ENCODE measurements at places on chromosomes 5 and 9.
A peak's percentile ranks its signal among the peaks of the same experiment; 100 is the strongest.

DNA sequence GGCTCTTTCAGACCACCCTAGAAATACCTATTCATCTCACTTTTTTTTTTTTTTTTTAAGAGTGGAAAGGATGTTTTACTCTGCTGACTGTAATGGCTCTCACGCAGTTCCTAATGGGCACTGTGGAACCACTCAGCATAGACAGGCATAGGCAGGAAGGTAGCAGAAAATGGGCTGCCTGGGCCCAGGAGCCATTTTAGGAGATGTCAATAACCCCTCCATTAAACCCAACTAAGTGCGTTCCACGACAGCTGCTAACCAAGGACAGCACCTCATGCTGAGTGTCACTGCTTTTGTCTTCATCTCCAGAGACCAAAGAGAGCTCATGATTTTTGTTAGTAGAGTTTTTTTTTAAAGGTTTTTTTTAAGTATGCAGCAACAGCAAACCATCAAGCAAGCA lies 15.3 kb downstream of the MAP1B start:
- no peak overlapping the region for H3K27ac ChIP-seq
- DNase-seq, result no peak
- H3K36me3 ChIP-seq, result peaks cover 17% of the 10 kb centered on the region
- H3K27me3 ChIP-seq, result no peaks in the 10 kb centered on the region

- no peaks in the 10 kb centered on the region for H3K27me3 ChIP-seq
- H3K4me3 ChIP-seq, result peak overlapping the region; percentile 63
- H3K4me1 ChIP-seq, result peaks cover 48% of the 10 kb centered on the region
- H3K27ac ChIP-seq, result peak overlapping the region; percentile 87
- no peaks in the 10 kb centered on the region for H3K36me3 ChIP-seq
Observed at GRCh38 chr5:56480078-56480704, 247.1 kb upstream of the ANKRD55 start.

DNA sequence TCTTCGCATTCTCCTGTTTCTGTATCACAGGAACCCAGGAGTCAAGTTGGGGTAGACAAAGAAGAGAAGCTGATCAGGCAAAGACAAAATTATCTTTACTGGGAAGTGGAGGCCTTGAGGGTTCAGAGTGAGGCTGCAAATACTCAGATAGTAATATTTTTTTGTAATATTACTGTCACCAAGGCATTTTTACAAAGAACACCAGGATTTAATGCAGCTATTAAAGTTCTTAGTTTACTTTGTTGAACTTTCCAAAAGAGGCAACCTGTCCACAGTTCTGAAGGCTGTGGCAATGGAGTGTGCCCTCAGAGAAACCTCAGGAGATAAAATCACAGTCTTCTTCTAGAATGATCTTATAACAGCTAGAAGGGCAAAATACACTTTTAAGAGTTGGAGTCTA lies 74.9 kb downstream of the PGM5 start:
- no peak overlapping the region for H3K27ac ChIP-seq
- no peak for DNase-seq
- no peak overlapping the region for H3K4me3 ChIP-seq
- H3K27me3 ChIP-seq, result no peaks in the 10 kb centered on the region

GRCh38 chr5:6162175-6162574 lies 216.2 kb downstream of the MED10 start:
- H3K27me3 ChIP-seq, result peaks cover 48% of the 10 kb centered on the region
- no peak for DNase-seq
- H3K4me1 ChIP-seq, result no peaks in the 10 kb centered on the region
- no peak overlapping the region for H3K27ac ChIP-seq
- no peak overlapping the region for H3K4me3 ChIP-seq

Data from mesothelial cell of epicardium (in vitro differentiated cells).